ENCODE measurements at places on chromosomes 5 and 9.
A peak's percentile ranks its signal among the peaks of the same experiment; 100 is the strongest.

DNA sequence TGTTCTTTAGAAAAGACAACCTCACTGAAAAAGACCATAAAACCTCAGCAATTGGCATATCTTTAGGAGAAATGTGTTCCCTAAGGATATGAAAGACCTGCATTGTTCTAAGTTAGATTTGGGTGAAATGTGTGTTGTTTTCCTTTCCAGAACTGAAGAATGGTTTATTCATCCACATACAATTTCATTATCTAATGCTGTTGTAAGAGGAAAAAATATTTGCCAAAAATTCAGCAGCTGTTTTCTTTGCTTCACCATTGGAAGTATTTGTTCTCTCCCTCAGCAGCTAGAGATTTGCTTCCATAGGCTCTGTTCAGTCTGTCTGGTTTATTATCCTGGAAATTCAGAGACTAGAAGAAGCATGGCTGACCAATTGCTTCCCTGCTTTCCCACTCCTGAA, 150.9 kb downstream of the ISOC1 start:
- no peak for ATAC-seq

DNA sequence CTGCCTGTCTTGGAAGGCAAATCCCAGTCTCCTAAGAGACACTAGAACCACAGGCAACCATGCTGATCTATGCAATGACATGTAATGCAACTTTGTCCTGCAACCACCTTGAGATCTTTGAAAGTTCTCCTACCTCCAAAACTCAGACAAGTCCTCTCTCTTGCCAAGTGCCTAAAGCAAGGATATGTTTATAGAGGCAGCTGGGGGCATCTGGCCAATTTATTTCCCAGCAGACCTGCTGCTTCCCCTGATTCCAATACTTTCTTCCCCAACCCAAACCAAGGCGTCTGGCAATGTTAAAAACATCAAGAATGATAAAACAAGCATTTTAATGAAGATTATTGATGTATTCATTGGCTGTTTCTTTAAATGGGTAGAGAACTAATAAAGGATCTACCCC, 138.4 kb downstream of the DOCK8 start:
- ATAC-seq, result no peak

DNA sequence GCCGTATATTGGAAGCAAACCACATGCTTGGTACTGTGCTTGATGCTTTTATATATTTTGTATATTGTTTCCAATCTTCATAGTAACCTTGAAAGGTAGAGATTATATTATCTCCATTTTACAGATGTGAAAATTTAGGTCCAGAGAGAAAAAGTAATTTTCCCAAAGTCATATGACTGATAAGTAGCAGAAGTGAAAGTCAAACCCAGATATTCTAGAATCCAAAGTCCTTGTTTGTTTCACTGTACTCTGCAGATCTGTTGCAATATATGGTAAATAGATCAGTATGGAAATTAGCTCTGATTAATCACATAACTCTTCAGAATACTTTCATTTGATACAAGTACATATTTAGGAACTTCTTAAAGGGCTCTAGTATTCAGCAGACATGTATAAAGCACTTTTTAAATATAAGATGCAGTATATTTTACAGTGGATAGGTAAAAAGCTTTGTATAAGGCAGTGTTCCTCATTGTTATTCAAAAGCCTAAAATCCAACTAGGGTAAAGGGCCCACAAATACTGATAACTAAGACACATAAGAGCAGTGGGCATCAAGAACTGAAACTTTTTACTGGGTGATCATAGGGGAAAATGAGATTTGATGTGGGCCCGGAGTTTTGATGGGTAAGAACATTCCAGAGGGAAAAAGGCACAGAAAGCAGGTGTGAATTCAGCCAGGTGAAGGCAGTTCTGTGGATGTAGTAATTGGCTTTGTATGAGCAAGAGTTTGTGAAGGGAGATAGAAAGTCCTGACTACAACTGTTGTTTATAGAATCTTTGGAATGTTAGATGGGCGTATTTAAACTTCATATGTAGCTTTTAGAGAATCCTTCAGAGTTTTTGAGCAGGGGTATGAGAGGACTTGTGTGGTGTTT, 25.0 kb downstream of the NDFIP1 start:
- peak; percentile 18 for ATAC-seq

- ATAC-seq, result peak; percentile 58
Measured at GRCh38 chr9:426264-426663, 211.6 kb downstream of the DOCK8 start.

GRCh38 chr5:33244441-33245150, 196.2 kb upstream of the TARS1 start:
- no peak for ATAC-seq

GRCh38 chr5:139342423-139342723, 719 bp downstream of the PAIP2 start:
- no peak for ATAC-seq

GRCh38 chr5:135593141-135593540, 14.3 kb upstream of the CXCL14 start:
- no peak for ATAC-seq

DNA sequence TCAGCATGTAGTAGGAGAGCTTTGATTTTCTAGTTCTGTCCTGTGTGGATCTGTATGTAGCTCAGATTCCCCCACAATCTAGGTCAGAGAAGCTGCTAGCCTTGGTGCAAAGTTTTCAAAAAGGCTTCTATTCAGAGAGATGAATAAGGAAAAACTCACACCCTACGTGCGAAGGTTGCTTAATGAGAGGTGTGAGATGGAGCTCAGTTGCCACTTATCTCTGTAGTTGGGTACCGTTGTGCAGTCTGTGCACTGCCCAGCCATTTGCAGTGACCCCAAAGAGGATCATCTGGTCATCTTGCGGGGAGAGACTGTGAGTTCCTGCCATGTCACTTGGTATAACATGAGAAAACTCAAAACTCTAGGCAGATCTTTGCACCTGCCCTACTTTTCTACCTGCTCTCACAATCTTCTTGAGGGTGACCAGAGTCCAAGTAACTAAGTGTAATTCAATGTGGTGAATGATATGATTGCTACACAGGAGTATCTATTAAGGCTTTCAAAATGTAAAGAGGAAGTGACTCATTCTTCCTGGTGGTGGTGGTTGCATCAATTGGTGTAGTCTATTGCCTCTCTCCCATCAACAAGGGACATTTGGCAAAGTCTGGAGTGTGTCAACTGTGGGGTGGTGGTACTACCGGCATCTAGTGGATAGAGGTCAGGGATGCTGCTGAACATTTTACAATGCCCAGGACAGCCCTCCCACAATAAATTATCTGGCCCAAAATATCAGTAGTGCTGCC, 65.2 kb downstream of the TMC1 start:
- peak; percentile 87 for ATAC-seq

- no peak for ATAC-seq
Measured at GRCh38 chr9:1939466-1939865, 75.7 kb upstream of the SMARCA2 start.

DNA sequence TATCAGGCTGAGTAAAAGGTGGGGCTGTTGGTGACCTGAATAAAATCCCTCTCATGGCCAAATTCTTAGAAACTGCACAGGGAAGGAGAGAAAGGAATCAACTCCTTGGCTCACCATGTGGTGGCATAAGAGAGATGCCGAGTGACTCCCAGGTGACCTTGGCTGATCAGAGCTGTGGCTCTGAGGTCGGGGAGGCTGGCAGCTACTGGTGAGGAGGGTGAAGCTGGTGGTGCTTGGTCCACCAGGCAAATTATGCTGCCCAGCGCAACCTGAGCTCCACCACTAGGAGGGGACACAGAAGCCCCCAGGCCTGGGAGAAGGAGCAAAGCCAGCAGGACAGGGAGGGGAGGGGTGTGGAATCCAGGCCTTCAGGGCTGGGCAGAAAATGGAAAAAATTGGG, 111.2 kb upstream of the IL12B start:
- no peak for ATAC-seq

GRCh38 chr5:38736089-38736488, 109.7 kb upstream of the OSMR start:
- ATAC-seq, result no peak

- ATAC-seq, result peak; percentile 48
Measured at GRCh38 chr5:132641841-132642240, 16.1 kb upstream of the IL13 start.

- ATAC-seq, result no peak
Measured at GRCh38 chr9:90201766-90202165, 440.9 kb downstream of the DIRAS2 start.

- ATAC-seq, result no peak
Measured at GRCh38 chr5:93433422-93433821, 147.6 kb downstream of the NR2F1-AS1 start.

DNA sequence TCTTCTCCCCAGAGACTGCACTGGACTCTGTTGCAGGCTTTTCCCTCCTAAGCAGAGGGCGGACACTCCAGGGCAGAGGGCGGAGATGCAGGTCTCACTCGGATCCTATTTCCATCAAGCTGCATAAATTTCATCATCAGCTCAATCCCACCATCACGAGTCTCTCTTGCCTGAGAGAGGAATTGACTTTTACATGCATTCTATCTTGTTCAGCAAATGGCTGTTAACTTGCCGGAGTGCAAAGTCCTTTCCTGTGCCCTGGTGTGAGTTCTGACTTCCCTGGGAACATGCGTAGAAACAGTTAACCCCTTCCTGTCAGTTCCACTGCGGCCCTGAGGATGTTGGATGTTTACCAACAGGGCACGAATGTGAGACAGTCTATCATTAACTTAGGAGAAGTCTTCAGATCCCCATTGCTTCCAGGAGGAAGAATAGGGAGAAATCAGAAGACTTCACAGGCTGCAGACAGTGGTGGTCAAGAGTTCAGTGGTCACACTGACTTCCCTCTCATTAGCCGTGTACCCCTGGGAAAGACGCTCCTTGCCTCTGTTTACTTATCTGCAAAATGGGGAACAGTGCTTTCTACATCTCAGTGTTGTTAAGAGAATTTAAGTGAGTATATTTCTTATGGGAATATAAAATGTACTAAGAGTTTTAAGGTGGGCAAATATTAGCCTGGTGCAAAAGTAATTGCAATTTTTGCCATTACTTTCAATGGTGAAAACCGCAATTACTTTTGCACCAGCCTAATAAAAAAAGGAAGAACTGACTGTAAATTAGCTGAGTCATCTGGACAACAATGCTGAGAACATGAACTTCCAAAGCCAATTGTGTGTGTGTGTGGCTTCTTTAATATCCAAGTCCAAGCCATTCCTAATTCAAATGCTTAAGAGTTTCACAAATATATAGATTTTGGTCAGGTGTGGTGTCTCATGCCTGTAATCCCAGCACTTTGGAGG, 248.0 kb downstream of the DRD1 start:
- no peak for ATAC-seq

DNA sequence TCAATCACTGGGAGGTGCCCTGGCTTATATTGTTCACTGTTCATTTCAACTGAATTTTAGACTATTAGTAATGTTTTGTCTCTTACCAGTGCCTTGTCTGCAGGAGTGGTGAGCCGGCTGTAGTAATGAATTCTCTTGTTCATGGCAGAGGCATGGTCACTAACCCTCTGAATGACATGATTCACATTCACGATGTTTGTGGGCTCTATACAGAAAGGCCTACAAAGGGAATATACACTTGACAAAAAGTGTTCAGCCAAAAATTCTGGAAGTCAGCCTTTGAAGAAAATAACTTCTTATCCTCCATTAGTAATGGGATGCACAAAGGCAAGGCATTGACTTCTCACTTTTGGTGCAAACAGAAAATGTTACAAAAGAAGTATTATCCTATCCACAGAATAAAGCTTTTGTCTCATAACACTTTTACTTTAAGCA, 39.6 kb downstream of the SLC38A9 start:
- no peak for ATAC-seq

- ATAC-seq, result no peak
Measured at GRCh38 chr9:118003240-118003639, 299.0 kb downstream of the TLR4 start.

DNA sequence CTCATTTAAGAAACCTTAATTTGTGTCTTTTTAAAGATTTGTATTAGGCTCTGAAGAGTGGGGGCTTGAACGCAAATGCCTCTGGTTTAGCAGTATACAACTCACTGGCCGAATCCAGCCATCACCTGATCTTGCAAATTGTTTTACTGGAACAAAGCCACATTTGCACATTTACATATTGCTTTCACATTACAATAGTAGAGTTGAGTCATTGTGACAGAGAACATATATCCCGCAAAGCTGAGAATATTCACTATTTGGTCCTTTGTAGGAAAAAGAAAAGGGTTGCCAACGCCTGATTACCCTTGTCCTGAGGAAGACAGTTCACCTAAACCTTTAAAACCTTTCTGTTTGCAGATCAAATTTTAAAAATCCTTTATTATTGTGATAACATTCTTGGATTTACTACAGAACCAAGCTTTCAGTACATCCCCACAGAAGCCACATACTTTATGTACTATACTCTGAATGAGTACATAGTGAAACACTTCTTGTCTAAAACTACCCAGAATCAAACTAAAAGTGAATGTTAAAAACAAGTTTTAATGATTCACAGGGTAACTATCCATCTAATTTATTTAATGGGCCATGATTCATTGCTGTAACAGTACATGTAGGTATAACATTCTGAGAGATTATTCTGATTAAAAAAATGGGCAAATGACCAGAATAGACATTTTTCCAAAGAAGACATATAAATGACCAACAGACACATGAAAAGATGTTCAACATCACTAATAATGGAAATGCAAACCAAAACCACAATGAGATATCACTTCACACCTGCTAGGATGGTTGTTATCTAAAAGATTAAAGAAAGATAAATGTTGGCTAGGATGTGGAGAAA, 161.0 kb downstream of the SLC25A46 start:
- peak; percentile 57 for ATAC-seq

DNA sequence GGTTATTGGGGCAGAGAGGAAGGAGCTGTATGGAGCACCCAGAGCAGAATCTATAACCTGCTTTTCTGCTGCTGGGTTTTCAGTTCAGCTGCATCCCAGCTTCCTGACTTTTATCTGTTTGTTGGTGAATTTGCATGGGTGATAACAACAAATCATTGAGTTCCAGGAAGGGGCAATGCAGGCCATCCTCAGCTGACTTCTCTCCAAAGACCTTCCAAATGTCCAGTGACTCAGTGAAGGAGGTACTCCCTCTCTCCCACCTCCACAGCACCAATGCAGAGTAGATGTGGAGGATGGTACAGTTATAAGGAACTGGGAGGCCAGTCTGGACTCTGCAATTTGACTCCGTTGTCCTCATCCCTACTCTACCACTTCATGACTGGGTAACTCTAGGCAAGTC, 1.6 kb upstream of the TXN start:
- no peak for ATAC-seq

GRCh38 chr5:91983869-91984268, 600.8 kb upstream of the ARRDC3 start:
- no peak for ATAC-seq

DNA sequence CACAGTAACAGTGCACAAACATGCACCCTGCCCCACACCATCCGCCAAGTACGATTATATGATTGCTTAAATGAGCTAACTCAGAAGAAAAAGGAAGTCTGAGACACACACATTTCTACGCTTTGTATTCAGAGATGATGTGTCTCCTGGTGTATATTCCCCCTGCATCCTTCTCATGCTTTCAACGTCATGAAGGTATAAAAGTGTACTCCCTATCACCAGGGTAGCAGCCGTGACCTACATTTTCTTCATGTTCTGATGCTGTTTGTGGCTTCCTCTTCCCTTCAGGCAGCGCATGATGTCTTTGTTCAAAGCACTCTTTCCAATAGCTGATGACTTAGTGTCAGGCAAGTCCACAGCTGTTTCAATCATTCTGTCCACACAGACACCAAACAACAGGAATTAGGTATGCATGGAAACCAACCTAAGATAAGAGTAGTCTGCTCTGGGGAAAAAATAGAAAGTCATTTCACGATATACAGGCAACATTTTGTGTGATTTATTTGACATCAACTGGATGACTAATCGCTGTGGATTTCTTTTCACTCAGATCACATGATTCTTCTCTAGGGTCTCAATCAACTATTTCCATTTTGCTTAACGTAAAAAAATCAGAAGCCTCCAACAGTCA, 269.4 kb upstream of the PTGER4 start:
- ATAC-seq, result peak; percentile 81

Data from activated T-helper 17 cell treated with anti-CD3 and anti-CD28 coated beads, Interleukin-2, amount 50 U/mL, for 72 hours (primary cell).